Right atrium auricular region (tissue), 2 donors: ENCODE measurements at places on chromosomes 7 and 10. TPM values are rescaled to one million over a fixed set of nuclear protein-coding genes. Genes with fewer than 3 reads are reported as not detected.
A peak's percentile ranks its signal among the peaks of the same experiment; 100 is the strongest.

The MTERF1 gene
- 5.0 TPM for total RNA-seq

The HOXA4 gene
- 1.2 TPM for total RNA-seq

The IRF5 gene
- 4.4 TPM for total RNA-seq

The OGDHL gene
- total RNA-seq: 5.2 TPM

The FAM25G gene
- total RNA-seq: not detected

The PNLIPRP1 gene
- total RNA-seq: not detected

The SORCS1 gene
- 4.2 TPM for total RNA-seq

DNA sequence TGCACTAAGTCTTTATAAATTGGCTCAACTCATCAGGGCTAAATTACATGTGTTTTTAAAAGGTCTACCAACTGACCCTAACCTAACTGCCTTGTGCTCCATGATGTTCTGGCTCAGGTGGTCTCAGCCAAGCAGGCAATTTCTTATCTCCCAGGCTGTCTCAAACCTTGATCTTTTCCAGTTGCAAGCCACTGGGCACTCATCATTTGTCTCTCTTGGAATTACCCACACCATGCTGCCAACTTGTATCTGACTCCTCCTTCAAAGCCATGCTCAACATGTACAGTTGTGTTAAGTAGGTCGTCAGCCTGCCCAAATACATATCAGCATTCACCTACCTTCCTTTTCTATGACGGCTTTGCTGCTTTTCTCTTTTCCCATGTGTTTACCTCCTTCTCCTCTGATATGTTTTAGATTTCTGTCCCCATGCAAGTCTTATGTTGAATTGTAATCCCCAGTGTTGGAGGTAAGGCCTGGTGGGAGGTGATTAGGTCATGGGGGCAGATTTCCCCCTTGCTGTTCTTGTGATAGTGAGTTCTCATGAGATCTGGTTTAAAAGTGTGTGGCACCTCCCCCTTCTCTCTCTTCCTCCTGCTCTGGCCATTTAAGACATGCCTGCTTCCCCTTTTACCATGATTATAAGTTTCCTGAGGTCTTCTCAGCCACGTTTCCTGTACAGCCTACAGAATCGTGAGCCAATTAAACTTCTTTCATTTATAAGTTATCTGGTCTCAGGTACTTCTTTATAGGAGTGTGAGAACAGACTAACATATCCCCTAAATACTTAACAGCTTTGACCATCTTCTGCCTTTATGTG is 130.0 kb downstream of the ELAPOR2 start:
- DNase-seq: no peak

DNA sequence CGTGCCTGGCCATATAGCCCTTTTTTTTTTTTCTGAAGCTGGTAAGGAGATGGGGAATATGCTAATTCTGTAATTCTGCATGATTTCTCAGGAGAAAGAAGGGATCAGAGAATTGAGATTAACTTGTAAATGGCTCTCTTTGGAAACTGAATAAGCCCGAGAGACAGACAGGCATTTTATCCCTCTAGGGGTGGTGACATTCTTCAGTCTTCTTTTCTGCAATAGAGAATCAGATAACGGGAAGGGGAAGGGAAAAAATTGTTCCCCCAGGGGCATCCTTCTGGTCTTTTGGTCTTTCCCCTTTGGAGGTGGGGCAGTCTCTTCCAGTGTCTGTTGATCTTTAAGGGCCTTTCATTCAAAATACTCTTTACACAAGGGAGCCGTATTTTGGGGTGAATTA is 34.2 kb downstream of the HK1 start:
- DNase-seq: no peak

DNA sequence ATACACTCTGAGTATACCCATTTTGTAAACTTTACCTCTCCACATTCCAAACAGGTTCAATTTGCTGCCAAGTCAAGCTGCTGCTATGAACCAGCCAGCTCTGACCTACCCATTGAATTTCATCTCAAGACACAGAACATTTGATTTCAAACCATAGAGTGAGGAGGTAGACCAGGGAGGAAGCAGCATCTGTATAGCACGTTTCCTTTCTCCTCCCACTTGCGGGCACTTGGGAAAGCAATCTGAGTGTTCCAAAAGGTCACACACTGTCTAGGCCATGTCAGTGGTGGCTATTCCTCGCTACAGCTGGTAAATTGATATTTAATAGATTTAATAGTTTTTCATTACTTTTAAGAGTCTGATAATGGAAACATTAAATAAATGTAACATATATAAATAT is 147.8 kb upstream of the EEPD1 start:
- DNase-seq: no peak

- DNase-seq: no peak
Observed at GRCh38 chr10:71989661-71990454, 25.7 kb downstream of the CHST3 start.

DNA sequence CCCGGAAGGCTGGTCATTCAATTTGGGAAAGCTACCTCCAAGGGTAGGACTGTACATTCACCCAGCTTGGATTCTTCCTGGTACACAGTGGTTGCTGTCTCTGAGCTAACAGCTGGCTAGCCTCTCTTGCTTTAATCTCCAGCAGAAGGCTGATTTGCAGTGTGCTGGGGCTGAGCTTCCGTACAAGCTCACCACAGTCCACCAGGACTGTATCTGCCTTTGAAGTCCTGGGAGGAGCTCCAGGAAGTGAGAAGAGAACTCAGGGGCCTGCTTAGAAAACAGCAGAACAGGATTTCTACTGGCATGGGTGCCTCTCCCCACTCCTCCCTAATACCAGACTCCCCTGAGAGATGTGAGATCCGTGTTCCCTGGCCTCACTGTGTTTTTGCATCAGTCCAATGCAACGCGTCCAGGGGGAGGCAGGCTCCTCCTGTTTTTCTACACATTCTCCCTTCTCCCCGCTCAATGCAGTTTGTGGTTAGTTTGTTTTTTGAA is 6.6 kb downstream of the AFAP1L2 start:
- DNase-seq: peak; percentile 60

DNA sequence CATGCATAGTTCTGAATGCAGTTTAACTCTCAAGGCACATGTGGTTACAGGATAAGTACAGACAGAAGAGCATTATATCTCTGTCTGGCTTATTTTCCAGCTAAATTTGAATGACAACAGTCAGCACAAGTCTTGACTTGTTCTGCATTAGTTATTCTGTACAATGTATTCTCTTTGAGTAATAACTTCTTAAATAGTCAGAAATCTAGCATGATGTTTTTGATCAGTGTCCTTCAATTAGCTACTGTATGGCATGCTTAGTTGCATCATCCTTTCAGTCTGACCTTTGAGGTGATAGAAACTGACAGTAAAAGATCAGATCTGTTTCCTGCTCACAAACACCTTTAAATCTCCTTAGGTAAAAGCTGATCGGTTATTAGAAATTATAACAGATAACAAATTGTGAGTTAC is 118.1 kb downstream of the ARL4A start:
- no peak for DNase-seq

- DNase-seq: no peak
Observed at GRCh38 chr7:48760528-48761265, 163.7 kb upstream of the CDC14C start.

- DNase-seq: no peak
Observed at GRCh38 chr10:60878224-60878623, 65.8 kb downstream of the RHOBTB1 start.

DNA sequence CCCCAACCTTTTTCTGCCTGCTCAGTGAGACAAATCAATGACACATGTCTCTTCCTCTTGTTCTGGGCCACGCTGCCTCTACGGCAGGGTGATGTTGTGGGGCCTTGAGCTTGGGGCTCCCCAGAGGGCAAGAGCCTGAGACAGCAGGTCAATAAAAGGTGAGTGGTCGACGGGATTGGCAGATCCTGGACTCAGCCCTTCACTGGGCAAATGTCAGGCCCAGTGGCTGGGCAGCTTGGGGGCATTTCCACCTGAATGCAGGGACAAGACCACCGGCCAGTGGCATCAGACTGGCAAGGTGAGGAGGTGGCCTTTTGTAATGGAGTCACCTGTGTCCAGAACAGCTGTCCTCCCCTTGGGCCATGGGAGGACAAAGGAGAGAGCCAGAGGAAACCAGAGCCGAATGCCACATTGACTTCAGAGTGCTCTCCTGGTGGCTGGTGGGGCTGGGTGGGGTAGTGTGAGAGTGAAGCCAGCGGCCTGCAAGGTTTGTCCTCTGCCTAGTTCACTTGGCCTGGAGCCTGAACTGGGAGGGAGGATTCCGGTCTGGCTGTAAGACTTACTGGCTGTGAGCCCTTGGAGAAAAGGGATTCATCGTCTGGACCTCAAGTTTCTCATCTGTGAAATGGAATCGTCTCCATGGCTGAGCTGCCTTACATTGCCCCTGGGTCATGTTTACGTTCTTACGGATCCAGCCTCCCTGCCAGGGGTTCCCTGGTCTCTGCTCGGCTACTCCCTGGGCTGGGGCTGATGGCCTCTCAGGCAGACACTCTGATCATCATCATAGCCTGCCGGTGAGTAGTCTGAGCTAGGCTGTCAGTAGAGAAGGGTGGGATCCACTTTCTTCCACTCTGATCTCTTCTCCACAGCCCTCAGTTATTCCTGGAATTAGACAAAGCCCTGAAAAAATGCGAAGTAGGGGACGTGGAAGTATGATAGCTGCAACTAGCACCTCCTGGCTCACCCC is 25.4 kb upstream of the CRHR2 start:
- peak; percentile 73 for DNase-seq

- no peak for DNase-seq
Observed at GRCh38 chr10:78296785-78297184, 263.1 kb downstream of the RPS24 start.

DNA sequence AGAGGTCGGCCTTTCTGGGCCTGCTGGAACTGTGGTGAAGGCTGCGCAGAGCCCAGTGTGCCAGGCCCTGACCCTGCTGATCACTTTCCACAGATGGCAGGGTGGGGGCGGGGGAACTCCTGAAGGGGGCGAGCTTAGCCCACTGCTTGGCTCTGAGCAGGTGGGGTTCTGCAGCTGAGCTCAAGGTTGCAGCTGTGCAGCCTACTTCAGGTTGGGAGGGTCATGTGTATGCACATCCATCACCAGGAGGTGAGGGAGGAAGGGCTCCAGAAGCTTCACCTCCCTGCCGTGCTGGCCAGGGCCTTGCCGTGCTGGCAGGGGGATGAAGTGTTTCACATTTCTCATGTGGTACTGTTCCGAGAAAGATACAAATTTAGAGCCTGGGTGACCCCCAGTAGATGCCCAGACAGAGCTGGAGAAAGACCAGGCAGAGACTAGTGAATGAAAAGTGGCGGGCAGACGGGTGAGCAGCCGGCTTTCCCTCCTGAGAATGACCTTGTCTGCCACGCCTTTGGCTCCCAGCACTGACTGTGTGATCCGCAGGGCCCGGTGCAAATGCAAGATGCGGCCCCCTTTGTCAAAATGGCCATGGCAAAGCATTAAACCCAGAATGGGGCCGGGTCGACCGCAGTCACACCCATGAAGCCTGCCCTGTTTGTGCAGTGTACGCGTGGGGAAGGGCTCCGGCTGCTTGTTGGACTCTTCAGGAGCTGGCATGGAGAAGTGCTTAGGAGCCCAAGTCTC is 25.2 kb downstream of the FAM241B start:
- no peak for DNase-seq

DNA sequence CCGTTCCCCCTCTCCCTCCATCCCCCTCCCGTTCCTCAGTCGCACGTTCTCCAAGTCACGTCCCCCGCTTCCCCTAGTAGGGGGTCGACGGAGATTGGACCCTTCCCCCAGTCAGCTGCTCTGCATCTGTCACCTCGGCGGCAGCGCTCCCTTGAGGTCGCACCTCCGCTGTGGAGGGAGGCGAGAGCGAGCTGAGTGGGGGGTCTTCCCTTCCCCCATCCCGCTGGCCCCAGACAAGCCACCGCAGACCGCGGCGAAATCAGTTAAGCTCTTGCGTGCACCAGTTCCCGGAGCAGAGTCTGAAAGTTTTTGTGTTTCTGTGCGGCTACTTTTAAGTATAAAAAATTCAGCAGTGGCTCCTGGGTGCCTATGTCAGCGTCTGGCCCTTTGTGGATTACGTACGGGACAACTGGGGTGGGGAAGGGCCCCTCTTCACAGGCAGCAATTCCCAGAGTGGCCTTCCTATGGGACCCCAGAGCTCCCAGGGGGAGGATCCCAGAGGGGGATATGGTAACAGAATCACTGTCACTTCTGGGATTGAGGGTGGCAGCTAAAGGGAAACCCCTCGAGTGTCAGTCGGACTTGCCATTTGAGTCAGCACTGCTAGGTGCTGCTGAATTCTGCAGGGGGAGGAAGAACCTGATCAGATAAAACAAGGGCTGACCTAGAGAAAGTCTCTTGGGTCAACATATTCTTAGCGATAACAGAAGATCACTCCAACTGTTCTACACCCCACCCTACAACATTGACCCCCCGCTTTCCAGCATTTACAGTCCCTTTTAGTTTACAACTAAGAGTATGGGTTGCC is 12.5 kb upstream of the DDIT4 start:
- no peak for DNase-seq

DNA sequence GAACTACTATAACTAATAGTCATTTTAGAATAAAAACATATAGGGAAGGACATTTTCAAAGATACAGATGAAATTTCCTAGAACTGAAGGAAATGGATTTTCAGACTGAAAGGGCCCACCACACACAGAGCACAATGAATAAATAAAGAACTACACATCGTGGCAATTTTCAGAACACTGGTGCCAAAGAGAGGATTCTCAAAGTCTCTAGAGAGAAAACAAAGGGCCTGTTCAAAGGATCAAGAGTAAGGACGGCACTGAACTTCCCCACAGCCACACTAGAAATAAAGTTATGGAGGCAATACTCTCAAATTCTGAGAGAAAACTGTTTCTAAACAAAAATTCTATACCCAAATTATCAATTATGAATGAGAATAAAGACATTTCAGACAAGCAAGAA is 21.9 kb downstream of the NAPEPLD start:
- DNase-seq: no peak

- DNase-seq: no peak
Observed at GRCh38 chr7:130554481-130554880, 62.6 kb downstream of the MEST start.

- no peak for DNase-seq
Observed at GRCh38 chr10:11909618-11910017, 86.5 kb downstream of the PROSER2 start.
